ENCODE measurements at places on chromosomes 7 and 10.

DNA sequence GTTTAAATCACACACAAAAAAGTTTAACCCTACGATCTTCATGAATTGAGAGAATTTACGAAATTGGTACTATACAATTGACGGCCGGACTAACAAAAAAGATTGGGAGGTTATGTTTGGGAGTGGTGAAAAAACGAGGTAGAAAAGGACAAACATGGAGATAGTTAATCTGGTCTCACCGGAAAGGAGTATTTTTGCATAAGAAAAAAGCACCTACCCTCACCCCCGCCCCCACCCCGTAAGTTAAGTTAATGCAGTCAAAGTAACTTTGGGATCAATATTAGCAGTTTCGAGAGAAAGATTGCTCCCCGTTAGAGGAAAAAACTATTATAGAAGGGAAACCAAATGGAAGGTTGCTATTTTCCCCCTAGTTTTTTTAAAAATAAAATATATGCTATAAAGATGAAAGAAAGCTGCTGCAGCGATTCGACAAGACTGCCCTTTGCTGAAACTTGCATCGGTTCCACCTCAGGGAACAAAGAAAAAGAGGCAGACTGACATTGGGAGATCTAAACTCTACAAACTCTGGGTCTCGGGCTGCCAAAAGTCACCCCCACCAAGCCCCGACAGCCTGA is 3.5 kb downstream of the SP8 start:
- DNase-seq, result no peak

DNA sequence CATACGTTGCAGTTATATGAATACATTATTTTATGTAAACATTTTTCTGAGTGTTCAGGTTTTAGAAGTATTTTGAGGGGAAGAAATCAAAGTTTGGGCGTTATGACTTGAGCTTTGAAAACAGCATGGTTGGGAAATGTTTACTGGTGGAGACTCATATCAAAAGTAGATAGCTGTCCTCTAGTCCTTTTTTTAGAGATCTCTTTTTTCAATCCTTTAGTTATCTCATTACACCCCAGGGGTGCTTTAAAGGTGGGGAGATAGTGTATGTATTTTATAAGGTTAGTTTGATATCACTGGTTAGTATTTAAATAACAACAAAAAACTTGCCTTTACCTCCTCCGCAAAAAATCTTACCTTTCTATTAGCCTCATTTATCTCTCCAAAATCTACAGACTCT is 2.3 kb downstream of the DMTF1 start:
- DNase-seq, result no peak

DNA sequence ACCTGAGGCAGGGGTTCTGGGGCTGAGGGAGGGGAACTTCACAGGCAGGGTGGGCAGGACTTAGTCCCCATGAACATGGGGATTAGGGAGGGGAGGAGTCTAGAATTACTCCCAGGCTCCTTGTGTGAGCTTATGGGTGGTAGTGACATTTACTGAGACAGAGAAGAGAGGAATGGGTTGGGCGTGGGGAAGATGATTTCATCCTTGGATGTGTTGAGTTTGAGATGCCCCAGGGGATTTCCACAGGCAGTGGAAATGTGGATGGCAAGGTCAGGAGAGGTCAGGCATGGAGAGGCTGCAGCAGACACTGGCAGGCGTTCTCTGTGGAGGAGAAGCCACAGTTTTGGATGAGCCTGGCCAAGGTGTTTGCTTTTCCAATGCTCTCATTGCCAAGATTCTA is 26.4 kb upstream of the GSDME start:
- DNase-seq, result no peak

DNA sequence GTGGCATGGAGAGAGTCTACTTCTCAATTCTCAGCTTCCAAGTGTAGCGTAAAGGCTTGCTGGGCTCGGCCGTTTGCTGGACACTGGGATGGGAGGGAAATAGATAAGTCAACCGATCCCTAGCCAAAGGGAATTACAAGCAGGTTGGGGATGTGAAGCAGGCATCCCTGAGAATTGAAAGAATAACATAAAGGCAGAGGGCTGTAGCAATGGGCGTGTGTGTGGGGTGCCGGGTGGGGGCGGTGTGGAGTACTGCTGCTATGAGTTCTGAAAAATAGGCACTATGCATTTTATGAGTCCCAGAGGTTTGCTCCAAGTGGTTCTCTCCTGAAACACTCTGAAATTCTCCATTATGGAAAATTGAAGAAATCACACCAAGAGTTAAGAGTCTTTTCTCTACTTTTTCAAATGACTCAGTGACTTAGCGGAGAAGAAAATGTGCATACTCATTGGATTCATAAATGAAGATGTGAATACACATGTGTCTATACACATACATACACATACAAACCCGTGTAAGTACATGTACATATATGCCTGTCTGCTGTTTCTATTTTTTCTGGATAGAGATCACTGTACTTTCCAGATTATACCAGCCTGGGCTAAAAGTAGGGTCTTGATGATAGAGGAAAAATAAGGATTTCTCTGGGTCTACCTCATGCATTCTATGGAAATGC is 65.4 kb downstream of the ADRA2A start:
- DNase-seq, result no peak

- no peak for DNase-seq
Observed at GRCh38 chr10:99667108-99667751, 7.9 kb downstream of the ENTPD7 start.

DNA sequence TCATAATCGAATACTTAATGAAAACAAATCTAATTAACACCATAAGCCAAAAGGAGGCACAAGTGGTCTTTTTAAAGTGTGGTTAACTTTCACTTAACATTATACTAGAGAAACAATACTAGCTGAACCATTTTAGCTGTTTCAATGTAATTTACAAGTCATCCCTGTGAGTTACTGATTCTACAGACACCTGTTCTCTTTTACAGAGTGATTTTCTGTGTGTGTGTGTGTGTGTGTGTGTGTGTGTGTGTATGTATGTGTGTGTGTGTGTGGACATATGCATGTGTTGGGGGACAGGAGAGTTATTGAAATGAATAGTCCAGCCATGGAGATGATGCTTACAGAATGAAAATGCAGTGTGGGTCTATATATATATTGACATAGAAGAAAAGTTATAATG is 200.2 kb downstream of the DNAJC1 start:
- DNase-seq, result no peak

GRCh38 chr7:45068236-45069023 is 20.3 kb downstream of the NACAD start:
- DNase-seq, result no peak

- DNase-seq, result no peak
Observed at GRCh38 chr10:119538632-119539358, 3.7 kb downstream of the RGS10 start.

DNA sequence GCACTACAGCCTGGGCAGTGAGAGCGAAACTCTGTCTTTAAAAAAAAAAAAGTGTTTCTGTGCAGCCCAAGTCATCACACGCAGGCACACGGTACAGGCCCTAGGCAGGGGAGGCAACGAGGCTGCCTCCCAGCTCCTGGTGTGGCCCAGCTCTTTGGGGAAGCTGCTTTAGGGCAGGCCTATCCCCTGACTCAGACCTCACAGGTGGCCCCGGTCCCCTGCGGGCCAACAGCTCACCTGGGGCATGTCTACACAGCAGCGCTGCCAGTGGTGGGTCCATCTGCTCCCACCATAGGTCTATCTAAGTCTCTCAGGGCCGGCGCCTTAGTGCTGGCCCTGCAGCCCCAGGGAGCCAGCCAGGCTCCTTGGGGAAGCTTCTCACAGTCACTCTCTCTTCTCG is 31.4 kb downstream of the ZAN start:
- no peak for DNase-seq

- no peak for DNase-seq
Observed at GRCh38 chr10:44418637-44419036, 33.7 kb upstream of the CXCL12 start.

DNA sequence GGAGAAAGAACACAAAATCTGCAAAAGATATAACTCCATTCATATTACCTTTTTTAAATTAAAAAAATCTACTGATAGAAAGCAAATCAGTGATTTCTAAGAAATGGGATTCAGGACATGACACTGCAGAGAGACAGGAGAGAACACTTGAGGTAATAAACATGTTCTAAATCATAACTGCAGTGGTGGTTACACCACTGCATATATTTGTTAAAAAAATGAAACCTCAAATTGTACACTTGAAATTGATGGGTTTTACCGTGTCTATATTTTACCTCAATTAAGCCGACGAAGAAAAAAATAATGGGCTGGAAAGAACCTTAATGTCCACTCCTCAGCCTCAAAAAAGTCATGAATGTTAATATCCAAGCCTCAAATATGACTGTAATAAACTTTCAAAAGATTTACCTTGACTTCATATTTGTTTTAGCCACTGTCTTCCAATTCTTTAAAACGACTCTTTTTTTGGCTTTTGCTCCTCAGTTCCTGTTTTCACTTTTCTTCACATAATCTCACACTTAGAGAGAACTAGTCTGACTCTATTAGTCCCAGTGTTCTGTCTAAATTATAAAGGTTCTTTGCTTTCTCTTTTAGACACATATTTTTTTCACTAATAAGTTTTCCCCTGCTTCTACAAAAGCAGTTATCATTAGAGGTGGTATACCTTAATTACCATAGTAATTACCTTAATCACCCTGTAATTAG is 502.4 kb downstream of the GRM8 start:
- DNase-seq, result no peak

- no peak for DNase-seq
Observed at GRCh38 chr7:44415047-44415446, 75.4 kb downstream of the NUDCD3 start.

DNA sequence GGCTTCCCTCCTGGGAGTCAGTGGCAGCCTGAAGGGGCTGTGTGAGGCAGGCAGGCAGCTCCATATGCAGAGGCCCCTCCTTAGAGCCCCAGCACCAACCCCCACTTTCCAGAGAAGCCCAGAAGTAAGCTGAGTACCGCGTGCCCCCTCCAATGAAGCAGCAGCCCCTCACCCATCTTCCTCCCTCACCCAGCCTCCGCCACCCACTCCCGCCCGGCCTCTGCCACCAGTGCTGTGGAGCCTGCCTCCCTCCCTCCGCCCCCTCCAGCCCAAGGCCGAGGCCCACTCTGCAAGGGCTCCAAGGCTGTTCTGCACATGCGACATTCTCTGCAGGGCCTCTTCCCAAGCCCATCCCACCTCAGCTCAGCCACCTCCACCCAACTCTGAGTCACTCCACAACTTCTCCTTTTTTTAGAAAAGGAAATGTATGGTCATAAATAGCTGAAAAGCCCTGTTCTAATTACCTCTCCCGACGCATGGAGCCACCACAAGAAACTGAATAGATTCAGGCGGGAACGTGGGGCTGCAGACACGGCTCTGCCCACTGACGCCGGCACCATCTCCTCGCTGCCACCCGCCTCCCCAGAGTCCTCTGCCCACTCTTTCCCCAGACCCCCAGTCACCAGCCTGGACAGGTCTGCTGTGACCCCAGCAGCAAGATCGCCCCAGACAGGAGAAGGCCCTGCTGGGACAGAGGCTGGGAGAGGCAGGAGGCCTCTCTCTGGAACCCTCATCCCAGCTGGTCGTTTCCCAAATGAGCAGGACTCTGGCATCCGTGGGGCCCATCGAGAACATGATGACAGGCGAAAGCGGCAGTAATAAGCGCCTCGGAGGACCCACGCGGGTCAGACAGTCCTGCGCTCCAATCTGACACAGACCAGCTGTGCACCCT is 213.9 kb downstream of the MAD1L1 start:
- peak; percentile 85 for DNase-seq

DNA sequence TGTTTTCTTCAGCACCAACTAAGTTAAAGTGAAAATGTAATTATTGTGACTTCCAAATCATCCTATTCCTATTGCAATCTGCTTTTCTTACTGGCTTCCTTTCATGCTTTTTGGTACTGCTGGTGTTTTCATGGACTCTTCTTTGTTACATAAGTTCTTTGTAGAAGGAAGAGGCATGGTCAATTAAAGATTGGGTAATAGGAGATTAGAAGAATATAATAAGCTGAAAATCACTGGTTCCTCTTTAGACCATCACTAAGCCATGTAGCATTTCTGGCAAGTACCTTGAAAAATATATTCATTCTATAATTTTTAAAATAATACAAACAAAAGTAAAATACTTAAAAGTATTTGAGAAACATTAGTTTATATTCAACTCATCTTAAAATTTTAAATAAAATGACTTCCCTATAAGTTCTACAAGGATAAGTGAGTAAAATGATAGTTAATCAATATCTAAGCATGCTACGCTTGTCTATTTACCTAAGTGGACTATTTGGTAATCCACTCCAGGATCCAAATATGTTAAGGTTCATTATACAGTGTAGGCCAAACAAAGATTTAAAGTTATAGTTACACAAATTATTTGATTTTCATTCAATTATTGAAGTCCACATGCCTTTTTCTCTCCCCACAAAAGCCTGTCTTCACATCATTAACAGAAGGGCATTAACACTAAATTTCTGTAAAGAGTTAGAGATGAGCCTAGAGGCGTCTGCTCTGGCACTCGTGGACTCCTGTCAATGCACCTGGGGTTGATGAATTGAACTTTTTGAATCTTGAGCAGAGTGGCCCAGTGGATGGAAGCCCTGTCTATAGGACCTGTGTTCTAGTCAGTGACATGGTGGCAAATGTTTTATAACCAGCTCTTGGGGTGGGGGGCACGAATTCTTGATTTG is 408.1 kb downstream of the INHBA start:
- DNase-seq, result no peak

DNA sequence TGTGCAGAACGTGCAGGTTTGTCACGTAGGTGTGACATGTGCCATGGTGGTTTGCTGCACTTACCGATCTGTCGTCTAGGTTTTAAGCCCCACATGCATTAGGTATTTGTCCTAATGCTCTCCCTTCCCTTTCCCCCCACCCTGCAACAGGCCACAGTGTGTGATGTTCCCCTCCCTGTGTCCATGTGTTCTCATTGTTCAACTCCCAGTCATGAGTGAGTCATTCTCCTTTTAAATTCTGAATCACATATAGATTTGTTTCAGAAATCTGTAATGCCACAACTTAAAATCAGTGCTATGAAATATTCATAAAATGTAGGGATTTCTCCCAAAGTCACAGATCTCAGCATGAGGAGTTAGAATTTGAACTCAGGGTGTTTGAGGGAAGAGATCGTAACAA is 552.5 kb upstream of the MBL2 start:
- DNase-seq, result no peak

DNA sequence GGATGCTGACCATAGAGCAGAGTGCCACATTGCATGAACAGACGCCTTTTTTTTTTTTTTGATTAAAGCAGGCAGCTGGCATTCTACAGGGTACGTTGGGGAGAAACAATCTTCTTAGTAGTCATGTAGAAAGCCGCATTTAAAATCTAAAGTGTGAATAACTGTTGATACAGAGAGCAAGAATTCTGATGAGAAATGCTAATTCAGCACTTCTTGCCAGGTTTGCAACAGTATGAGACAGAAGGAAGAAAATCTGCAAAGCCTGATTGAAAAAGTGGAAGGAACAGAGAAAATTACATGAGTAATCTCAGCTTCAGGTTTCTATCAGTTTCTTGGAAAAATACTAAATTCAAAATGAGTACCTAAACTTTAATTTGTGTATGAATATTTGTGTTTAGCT is 232.7 kb upstream of the CHRM2 start:
- DNase-seq, result no peak

DNA sequence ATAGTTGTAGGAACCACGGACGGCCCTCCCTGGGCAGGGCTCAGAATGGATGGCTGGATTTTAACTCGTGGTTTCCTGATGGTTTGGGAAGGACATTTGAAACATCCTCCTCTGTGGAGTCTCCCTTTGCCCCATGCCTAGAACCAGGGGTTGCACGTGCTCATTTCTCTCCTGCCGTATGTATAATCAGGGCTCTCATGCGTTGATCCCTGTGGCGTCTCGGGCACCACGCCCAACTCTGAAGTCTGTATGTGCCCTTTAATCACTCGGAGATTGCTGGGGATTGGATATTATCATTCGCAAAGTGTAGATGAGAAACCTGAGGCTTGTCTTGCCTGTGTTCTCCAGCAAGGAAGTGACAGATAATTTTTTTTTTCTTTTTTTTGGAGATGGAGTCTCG is 257.1 kb downstream of the CAMK1D start:
- no peak for DNase-seq

- no peak for DNase-seq
Observed at GRCh38 chr7:66182920-66183319, 22.2 kb upstream of the TPST1 start.
